ENCODE measurements at places on chromosomes 3 and 15.

GRCh38 chr3:124627501-124627908, 102.7 kb upstream of the UMPS start:
- no peak for DNase-seq

DNA sequence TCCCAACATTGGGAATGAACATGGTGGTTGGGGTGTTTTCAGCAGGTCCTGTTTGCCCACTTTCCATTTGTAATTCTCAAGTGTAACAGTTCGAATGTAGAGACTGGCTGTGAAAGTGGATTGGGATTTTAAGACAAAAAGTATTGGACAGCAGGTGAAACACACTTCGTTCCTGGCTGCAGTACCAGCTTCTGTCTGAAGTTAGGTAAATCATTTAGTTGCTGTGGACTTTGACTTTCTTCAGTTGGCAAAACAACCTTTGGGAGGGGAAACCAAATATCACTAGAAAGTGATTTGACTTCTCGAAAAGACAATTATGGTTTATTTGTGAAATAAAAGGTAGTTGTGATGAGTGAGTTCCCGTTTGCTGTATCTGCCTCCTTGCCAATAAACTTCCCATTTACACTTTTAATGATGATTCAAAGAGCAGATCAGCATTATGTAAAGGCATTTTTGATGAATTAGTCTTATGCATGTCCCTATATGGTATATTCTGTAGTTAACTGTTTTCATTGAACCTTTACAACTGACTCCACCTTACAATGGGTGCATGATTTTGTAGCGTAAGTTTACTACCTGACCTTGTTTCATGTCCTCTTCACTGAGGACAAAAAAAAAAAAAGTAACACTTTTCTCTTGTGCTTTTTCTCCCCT, 34.0 kb downstream of the FNDC3B start:
- no peak for DNase-seq

GRCh38 chr15:43347114-43347513, 16.7 kb upstream of the LCMT2 start:
- no peak for DNase-seq

DNA sequence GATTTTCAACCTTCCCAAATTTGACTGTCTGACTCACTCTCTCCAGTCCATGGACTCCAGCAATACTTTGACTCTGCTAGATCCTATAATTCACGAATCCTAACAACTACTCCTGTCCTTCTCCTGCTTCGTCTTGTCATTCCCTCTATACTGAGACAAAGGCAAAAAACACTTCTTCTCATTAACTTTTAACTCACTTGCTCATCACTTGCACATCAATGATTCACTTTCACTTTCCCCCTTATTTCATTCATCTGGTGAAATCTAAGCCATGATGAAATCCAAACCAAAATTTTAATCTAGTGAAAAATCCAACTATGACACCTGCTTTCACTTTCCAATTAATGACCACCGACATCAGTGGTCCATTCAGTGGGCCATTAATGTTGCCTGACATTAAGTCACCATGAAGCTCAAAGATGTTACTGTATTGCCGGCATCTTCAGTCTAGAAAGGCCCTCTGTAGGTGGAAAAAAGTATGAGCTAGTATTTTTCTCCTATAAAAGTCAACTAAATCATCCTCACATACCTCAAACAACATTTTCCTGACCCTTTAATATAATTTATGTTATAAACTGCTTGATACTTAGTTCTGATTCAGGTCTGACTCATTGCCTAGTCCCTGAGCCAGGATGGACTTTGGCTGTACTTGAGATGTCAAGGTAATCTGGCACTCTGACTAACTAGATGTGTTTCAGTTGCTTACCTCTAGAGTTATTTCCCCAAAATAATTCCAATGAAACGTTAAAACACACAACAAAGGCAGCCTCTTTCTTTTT, 158.6 kb downstream of the CNTN6 start:
- no peak for DNase-seq
